Activated T-cell treated with anti-CD3 and anti-CD28 coated beads, Interleukin-2, amount 50 U/mL, for 48 hours (primary cell): ENCODE measurements at places on chromosomes 1 and 21.

GRCh38 chr1:14413819-14414490 lies 184.5 kb upstream of the KAZN start:
- DNase-seq = no peak

GRCh38 chr1:46191033-46191701 lies 7.1 kb downstream of the POMGNT1 start:
- DNase-seq = no peak

DNA sequence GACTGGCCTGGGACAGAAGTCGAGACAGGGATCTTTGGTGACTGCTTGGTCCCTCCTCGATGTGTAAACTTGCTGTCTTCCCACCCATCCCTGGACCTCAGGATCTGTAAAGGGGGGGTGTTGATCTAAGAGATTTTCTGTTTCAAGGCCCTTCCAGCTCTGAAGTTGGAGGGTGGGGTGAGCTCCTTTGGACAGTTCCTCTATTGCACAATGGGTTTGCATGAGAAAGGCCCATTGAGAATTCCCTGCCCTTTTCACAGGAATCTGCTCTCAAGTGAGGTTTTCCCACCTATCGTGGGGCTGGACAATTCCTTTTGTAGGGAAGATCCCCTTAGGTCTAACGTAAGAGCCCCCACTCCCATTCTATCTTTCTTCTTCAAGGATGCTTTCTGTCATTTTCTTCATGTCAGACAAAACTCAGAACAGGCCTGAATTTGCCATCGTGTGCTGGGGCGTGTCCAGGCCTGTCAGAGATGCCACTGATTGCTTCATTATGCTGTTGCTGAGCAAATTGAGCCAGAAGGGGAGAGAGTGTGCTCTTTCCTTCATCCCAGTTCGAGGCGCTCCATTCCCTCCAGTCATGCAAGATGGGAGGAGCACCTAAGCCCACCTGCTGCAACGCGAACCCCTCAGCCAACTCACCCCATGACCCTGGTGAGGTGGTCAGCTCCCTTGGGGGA lies 149.9 kb upstream of the IGSF21 start:
- DNase-seq = no peak

DNA sequence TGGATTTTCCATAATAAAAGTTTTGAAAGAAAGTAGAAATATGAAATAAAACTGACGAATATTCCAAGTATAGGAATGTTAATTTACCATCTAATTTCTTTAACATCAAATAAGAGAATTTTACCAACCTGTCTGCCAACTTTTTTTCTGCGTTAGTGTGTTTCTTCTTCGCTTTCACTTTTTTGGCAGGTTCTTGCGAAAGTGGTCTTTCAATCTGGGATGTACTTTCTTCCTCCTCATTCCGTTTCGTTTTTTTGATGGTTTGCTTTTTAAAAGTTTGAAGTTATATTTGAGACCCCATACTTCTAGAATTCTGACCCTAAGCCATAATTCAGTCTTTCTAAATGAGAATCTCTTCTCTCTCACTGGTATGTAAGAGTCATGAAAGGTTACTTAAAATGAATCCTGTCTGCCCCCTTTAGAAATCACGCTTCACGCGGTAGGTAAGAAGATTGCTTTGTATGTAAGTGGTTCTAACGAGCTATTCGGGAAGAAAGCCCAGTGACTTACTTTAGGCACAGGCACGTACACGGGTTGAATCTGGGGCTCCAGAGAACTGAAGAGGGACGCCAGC lies 580 bp downstream of the RBM34 start:
- DNase-seq = no peak

DNA sequence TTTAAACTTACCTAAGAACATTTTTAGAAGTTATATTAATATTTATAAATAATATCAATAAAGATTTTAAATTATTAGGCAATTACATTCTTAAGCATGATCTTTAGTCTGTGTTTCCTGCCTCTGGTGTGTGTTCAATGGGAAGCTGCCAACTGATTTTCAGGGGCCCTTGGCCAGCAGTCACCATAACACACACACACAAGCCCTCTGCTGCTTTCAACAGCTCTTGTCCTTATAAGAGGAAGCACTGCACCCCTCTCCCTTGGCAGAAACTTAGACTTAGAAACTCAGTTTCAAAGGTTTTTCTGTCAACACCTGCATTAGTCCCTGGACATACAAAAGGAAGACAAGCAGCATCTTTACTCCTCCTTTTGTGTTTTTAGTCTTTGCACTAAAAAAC lies 81.4 kb downstream of the VAV3 start:
- no peak for DNase-seq

DNA sequence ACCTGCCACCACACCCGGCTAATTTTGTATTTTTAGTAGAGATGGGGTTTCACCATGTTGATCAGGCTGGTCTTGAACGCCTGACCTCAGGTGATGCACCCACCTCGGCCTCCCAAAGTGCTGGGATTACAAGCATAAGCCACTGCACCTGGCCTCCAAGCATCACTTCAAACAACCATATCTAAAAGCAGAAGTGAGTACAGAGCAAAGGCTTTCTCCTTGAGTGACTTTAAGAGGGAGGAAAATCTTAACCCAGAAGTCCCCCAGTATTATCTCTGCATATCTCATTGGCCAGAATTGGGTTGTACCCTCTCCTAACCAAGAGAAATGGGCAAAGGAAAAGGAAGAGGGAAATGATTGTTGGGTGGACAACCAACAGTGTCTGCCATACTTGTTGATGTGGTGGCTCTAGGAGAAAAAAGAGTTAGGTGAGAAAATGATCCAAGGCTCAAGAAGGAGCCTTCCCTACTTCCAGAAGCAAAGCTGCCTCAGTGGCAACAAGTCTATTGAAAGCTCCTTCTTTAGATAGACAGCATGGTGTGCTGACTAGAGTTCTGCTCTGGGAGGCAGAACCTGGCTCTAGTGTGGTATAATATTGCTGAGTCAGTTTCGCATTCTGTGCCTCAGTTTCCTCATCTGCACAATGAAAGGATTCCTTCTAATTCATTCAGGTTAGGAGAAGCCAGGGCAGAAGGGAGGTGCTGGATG lies 16.8 kb upstream of the FOXE3 start:
- no peak for DNase-seq

DNA sequence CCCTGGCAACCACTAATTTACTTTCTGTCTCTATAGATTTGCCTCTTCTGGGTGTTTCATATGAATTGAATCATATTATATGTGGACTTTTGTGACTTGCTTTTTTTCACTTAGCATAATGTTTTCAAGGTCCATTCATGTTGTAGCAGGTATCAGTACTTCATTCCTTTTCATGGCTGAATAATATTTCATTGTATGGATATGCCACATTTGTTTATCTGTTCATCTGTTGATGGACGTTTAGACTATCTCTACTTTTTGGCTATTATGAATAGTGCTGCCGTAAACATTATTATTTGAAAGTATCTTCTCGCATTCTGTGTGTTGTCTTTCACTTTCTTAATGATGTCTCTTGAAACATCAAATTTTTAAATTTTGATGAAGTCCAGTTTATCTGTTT lies 32.8 kb upstream of the CD101 start:
- DNase-seq = no peak

GRCh38 chr21:15772654-15773053 lies 42.9 kb downstream of the USP25 start:
- DNase-seq = no peak

- DNase-seq = no peak
Observed at GRCh38 chr1:209510063-209510462, 73.5 kb upstream of the CAMK1G start.

GRCh38 chr21:43031121-43031619 lies 44.5 kb downstream of the CBS start:
- DNase-seq = no peak

GRCh38 chr21:46180079-46180722 lies 4.1 kb downstream of the SPATC1L start:
- no peak for DNase-seq

DNA sequence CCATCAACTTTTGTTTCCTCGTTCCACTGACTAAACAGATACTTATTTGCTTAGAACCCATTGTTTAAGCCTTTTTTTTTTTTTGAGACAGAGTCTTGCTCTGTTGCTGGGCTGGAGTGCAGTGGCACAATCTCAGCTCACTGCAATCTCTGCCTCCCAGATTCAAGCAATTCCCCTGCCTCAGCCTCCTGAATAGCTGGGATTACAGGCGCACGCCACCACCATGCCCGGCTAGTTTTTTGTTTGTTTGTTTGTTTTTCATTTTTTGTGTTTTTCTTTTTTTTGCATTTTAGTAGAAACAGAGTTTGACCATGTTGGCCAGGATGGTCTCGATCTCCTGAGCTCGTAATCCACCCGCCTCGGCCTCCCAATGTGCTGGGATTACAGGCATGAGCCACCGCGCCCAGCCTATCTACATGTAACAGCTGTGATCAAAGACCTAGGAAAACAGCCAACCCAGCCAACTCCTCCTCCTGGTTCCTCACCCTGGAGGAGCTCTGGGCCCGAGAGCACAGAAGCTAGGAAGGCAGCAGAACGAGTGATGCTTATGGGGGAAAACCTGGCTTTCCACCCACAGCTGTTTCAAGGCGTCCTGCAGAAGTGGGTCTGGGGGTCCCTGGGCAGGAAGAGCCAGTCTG lies 32.9 kb downstream of the KCNN3 start:
- DNase-seq = no peak

GRCh38 chr1:66262208-66262963 lies 271.6 kb upstream of the SGIP1 start:
- DNase-seq = no peak

GRCh38 chr1:53502641-53503432 lies 43.6 kb downstream of the DMRTB1 start:
- no peak for DNase-seq

DNA sequence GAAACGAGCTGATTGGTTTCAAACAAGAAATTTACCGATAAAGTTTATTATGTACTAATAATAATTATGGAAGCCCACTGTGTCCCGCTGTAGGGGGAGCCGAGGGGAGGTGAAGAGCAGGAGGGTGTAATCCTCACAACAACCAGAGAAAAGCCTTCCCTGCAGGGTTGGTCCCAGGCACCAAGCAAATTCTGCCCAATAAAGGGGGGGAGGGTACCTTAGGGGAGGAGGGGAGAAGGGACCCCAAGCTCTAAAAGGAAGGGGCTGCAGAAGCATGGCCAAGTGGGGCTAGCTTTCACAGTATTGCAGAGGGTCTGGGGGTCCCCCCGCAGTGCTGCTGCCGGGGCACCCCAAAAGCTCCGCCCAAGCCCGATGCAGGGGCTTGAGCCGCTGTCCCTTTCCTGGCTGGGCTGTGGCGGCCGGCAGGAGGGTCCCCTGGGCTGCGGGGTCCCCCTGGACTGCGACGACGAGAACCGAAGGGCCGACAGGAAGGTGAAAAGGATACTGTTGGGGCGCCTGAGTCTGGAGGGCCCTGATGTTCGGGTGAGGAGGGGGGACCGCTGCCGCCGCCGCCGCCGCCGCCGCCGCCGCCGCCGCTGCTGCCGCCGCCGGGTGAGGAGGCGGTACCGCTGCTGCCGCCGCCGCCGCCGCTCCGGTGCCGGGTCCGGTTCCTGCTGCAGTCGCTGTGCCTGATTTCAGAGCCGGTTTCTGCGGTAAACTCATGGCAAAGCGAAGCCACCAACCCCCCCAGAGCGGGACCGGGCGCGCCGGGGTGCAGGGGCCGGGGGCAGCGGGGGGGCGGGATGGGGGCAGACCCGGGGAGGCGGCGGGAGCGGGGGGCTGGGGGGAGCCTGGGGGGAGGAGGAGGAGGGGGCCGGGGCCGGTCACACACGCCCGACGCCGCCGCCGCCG lies 771 bp downstream of the EIF4G3 start:
- peak; percentile 51 for DNase-seq

- DNase-seq = no peak
Observed at GRCh38 chr1:32454726-32455125, 10.1 kb upstream of the ZBTB8B start.

- no peak for DNase-seq
Observed at GRCh38 chr1:200506471-200506870, 96.6 kb upstream of the ZNF281 start.

- DNase-seq = no peak
Observed at GRCh38 chr1:162626094-162626493, 6.2 kb upstream of the DDR2 start.
